ENCODE measurements at places on chromosomes 6 and 20.

- DNase-seq = no peak
These were observed 4.0 kb upstream of the LHFPL5 start for GRCh38 chr6:35801148-35801547.

DNA sequence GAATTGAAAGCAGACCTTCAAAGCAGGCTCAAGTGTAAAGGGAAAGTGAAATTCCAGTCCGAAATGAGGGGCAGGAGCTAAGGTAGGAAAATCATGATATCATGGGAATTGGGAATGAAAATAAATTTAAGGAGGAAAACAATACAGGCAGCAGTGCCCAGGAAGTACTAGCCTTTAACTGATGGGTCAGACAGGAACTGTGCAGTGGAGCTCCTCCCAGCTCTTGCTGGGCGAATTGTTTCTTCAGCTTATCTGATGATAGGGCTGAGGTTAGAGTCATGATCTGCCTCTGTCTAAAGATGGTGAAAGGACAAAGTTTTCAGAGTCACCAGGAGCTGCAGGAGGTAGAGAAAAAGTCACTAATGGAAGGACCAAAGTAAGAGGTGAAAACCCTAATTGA, 457.9 kb upstream of the PTCHD4 start:
- DNase-seq = no peak

DNA sequence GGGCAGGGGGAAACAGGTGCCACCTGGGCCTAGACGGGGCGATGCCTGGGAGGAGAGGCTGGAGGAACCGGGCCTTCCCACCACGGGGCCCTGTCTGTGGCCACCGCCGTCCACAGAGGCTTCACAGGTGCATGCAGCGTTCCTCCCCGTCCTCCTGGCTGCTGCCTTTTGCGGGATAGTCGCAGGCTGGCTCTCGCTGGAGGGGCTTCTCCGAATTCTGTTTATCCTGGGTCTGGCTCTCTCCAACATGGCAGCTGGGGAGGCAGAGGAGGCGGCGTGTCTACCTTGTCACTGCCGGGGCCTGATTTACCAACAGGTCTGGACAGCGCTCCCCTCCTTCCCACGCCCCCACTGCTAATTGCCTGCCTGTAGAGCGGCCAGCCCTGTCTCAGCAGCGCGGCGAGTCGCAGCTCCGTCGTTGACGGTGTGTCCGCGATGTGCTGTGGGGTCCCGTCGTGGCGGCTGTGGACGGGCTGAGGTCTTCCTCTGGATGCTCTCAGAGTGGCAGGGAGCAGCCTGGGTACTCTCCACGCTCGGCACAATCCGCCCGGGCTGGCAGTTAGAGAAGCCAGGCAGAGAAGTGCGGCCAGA, 262.9 kb downstream of the TAF4 start:
- no peak for DNase-seq

GRCh38 chr6:113416170-113416569, 441.0 kb upstream of the MARCKS start:
- no peak for DNase-seq

DNA sequence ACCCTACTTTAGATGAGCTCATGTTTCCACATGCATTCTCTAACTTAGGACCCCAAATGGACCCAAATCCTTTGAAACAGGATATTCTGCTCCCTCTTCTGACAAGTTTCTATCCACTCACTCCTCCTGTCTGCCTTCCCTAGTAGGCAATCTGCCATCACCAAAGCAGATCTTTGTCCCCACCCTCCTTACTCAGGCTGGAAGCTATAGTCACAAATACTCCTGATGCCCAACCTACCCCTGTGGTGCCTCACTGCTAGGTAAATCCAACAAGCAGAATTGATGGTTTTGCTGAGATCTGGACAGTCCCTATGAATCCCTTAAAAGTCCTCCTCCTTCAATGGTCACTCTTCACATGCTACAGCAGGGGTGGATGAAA, 21.7 kb downstream of the ELOVL5 start:
- DNase-seq = no peak

- no peak for DNase-seq
These were observed 203.2 kb upstream of the SMLR1 start for GRCh38 chr6:130624046-130624445.

- no peak for DNase-seq
These were observed 36.9 kb upstream of the BLCAP start for GRCh38 chr20:37564388-37565133.

GRCh38 chr6:26240157-26241032, 124.6 kb upstream of the BTN3A2 start:
- peak; percentile 78 for DNase-seq

DNA sequence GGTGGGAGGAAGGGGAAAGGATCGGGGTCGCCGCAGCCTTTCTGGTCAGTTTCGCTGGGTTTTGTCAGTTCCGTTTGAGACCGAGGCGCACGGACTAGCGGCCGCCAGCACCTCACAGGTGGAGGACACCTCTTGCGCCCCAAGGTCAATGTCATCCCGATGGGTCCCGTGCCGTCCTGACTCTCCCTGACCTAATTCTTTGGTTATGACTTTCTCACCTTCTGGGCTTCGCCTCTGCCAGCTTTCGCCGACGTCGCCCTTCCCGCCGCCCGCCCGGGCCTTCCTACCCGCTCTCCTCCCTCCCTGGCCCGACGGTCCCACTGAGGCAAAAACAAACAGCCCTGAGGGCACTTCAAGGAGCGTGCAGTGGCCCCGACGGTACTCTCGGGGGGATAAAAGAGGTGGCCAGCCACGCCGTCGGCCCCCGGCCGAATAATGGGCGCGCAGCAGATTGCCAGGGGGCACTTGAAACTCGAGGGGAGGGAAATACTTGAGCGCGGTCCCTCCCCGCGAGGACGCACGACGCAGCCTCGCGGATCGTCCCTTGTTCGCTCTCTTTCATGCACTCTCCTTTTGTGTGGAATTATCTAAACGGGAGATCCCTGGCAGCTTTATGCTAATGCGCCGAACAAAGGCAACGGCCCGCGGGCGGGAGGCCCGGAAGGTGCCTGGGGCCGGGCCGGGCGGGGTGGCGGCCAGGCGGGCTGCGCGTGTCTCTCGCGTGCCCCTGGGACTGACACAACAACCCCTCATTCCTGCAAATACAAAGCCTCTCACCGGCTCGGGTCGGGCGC, 3.9 kb upstream of the INSM1 start:
- DNase-seq = no peak

- no peak for DNase-seq
These were observed 483.0 kb downstream of the DHX35 start for GRCh38 chr20:39445095-39445494.

DNA sequence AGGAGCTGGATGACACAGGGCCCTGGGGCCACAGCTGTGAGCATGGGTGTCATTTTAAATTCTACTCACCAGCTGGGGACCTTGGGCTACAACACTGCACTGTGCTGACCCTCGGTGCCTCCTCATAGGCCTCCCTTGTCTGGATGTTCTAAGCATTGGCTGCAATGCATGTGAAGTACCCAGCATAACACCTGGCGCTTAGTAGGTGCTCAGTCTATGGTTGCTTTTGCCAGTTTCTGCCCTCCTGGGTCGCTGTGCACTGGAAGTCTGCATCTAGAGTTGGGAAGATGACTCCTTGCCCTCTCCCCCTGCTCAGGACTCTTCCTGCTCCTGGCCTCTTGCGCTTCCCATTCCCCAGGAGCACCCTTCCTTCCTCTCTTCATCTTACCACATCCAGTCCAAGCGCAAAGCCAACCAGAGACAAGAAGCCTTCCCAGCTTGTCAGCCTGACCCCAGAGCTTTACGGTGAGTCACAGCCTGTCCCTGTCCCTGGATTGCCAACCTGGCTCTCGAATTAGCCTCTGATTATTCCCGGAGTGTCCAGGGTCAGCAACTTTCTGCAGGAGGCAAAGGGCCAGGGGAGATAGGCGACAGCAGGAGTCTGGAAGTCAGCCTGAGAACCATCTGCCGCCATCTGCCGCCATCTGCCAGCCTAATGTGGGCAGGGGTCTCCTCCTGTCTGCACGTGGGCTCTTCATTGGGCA, 8.8 kb downstream of the SLC13A3 start:
- DNase-seq = no peak

DNA sequence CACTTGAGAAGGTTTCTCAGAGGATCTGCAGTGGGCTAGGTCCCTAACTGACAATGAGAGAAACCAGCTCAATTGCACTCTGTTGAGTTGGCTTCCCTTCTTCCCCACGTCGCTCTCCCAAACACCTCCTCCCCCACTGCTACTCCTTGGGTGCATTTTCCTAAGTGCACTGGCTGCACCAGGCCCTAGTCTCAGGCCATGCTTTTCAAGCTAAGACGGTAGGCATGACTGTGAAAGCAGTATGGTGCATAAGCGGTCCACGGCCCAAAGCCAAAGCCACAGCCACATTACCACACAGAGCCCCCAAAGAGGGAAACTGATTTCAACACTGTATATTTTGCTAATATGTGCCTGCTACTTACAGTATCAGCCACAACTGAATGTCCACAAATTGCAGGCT, 62.1 kb upstream of the RBM24 start:
- DNase-seq = no peak

- DNase-seq = peak; percentile 67
These were observed 236.3 kb downstream of the HAO1 start for GRCh38 chr20:7703996-7704395.

GRCh38 chr6:125791820-125792165, 1.0 kb downstream of the NCOA7 start:
- no peak for DNase-seq

DNA sequence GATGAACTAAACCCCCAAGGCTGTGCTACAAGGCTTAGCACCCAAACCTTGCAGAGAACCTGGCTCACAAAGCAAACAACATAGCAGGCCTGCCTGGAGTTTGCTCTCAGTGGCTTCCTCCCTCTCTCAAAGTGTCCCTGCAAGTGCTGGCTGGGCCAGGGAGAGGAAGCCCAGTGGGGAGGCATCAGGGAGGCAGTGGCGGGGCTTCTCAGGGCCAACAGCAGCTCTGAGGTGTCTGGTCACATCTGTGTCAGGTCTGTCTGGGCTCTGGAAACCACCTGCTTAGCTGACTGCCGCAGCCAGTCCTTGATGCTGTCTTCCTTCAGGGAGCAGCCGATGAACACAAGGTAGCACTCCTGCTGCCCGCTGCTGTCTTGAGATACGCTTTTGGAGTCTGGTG, 16.7 kb upstream of the SLC4A11 start:
- no peak for DNase-seq

DNA sequence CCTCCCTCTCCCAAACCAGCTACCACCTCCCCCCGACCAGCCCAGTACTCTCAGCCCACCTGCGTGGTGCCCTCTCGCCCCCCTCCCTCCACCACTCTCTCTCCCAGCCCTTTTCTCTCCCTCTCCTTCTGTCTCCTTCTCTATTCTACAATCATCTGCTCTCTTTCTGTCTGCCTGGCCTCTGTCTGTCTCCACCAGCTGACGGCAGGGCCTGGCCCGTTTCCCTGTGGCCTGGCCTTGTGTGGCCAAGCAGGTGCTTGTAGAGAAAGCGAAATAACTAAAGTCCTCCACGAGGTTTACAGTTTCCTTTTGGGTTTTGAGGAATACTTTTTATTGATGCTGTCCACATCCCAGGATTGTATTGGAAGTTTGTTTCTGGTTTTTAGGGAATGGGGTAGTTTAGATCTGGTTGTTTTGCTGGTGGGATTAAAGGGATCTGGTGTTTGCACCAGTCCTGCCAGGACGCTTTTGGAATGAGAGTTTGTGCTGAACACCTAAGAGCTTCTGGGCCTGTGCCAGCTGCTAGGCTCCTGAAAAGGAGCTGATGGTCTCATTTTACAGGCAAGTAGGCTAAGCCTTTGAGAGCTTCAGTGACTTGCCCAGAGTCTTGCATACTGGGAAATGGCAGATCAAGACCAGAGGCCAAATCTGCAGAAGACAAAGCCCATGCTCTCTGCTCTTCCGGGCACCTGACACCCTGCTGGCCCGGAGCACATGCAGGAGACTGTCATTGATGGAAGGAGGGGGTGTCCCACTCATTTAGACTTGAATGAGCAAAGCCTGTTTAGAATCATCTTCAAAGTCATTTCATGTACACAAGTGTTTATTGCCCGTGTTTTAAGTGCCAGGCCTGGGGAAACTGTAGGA, 161.7 kb downstream of the SYCP2 start:
- DNase-seq = no peak

DNA sequence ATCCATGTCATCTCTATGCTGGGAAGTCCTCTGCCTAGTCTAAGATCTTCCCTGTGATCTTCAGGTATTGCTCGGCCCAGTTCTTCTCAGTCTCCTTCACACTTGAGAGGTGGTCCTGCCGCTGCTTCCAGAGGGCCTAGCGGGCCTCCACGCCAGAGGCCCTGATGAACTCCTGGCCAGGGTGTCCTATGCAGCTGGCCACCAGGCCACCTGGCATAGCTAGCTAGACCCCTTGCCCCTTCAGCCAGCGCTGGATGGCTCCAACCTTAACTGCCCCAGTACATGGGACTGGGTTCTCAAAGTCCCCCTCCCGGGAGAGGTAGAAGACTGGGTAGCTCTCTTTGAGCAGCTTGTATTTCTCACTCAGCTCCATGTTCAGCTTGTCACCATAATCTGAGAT, 81.1 kb downstream of the ZFP64 start:
- DNase-seq = no peak

GRCh38 chr20:35681960-35682359, 17.2 kb downstream of the NFS1 start:
- DNase-seq = no peak

DNA sequence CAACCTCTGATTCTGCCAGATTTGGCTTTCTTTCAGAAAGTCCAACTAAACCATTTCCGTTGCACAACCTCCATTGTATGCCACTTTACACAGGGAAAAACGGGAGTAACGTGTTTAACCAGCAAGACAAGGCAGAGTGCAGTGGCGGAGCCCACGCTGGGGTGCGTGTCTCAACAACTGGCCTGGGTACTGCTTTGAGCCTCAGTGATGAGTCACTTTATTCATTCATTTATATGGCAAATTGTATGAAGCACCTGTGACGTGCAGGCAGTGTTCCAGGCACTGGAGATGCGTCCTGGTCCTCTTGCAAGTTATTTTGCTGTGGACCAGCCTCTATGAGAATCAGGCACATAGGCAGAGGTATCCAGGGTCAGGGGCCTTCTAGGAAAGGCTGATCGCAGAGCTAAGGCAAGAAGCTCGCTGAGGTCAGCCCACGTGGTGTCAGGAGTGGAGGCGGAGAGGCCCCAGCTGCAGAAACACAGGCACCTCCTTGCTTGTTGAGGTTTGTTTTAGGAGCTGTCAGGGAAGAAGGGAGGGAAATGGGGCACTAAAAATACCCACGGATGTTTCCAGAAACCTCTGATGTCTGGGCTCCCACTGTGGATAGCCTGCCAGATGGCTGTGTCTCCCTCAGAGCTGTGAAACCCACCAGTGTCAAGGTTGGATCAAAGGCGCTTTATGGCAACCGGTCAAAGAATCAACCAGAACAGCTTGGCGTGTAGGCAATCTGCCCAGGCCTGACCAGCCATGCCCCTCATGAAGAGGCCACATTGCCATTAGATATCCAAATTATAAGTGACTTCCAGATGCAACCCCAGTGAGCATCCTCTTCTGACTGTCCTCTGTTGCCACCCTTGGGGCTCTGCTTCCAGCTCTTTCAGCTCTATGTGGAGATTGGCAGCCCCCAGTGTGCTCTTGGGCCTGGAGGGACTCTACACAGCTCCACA, 157.2 kb downstream of the CD83 start:
- DNase-seq = peak; percentile 28

GRCh38 chr6:16477367-16478149, 239.2 kb downstream of the GMPR start:
- DNase-seq = no peak

DNA sequence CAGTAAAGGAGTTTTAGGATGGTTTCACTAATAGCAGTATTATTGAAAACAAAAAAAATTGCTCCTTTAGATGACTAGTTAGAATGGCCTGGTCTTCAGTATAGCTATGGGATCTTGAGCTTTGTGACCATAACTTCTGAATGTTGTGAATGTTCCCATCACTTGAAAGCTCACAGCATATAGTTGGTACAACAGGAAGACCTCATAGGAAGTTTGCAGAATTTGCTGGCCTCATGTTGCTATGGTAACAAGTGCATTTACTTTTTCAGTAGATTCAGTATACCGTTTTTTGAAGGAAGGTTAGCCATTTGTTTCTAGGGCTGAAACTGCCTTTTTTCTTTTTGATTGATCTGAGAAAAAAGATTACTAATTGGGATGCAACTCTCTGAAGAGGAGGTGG, 8.3 kb downstream of the PHF3 start:
- DNase-seq = no peak
